ENCODE measurements at places on chromosomes 12 and 14.

DNA sequence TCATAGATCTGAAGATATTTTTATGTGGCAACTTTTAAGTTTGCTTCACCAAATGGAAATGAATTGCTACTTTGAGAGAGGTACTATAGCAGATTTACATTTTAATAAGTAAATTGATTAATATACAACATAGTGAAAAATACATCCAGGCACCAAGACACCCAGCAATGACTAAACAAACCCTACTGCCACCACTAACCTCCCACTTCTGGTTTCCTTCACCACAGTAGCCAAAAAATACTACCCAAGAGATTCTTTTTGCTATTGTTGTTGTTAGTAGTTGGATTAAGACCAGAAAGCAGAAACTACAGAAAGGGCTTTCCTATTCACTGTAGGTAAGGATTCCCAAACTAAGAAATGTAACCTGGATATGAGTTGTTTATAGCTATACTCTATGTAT is 54.1 kb downstream of the COCH start:
- DNase-seq: no peak

DNA sequence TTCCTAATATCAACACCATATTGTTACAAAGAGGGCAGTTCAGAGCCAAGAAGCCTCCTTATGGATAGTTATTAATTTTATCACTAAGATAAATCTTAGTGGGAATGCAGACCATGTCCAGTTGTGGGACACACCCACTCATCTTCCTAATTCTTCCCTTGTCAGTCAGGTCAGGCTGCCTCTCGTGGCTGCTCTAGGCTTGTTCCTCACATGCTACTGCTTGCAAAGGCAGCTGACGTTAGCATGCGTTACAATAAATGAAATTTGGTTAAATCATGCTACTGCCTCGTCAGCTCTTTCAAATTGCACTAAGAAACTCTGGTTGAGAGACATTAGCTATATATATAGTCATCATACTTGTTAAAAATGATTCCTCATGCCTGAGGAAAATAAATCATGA is 108.4 kb downstream of the CAND1 start:
- DNase-seq: no peak

GRCh38 chr12:90085494-90086274 is 377.0 kb upstream of the ATP2B1 start:
- no peak for DNase-seq

GRCh38 chr12:17342381-17342961 is 736.5 kb upstream of the LMO3 start:
- no peak for DNase-seq

DNA sequence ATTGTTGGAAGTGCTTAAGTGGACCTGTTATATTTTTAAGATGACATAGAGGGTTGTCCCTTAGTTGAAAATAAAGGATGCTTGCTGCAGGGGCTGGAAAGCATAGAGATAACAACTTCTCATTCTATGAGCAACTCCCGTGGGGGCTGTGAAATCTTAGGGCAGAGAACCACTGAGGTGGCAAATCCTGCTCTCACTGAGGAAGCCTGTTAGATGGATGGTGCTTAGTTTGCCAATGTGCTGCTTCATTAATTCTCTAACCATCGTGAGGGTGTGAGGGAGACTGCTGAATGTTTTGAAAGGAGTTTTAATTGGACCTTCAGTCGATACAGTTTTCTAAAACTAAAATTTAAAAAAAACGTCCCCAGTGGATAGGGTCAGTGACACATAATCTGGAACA is 46.5 kb downstream of the PTPRO start:
- DNase-seq: no peak

DNA sequence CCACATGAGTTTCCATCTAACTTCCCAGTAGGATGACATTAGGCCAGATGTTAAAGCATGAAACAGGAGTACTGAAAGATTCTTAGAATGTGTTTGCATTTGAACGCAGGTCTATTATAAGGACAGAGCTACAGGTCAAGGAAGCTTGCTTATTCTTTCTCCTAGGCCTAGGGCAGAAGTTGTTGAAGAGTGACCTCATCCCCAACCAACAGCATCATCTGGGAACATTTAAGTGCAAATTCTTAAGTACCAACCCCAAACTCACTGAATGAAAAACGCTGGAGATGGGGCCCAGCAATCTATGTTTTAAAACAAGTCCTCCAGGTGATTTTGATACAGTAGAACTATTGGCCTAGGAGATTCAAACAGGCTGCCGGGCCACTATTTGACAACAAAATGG is 52.4 kb downstream of the PAPLN start:
- DNase-seq: no peak

DNA sequence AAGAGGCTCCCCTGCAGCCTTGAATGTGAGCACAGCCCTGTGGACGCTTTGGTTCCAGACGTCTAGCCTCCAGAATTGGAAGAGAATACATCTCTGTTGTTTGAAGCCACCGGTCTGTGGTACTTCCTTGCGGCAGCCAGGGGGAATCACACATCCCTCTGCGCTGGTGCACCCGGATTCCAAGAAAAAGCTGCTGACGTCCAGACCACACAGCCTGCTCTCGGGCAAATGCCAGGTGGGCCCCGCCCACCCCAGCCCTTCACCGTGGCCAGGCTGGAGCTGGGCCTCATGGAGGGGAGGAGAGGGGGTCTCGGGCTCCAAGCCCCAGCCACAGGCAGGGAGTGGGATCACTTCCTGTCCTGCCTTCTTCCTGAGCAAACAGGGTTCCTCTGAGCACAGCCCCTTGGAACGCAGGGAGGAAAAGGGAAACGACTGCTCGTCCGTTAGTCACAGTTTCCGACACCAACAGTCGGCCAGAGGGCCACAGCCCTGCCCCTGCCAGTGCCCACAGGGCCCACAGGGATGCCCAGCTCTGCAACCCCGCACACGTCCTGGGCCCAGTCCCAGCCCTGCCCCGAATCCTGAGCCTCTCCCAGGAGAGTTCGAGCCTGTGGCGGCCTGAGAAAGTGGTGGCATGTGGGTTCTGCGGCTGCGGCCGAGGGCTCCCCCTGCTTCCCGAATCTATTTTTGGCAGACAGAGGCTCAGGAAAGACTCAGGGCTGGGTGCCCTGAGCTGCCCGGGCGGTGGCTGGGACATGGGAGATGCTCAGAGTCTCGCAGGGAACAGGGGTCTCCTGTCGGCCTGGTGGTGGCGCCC is 85.3 kb downstream of the RFLNA start:
- no peak for DNase-seq

DNA sequence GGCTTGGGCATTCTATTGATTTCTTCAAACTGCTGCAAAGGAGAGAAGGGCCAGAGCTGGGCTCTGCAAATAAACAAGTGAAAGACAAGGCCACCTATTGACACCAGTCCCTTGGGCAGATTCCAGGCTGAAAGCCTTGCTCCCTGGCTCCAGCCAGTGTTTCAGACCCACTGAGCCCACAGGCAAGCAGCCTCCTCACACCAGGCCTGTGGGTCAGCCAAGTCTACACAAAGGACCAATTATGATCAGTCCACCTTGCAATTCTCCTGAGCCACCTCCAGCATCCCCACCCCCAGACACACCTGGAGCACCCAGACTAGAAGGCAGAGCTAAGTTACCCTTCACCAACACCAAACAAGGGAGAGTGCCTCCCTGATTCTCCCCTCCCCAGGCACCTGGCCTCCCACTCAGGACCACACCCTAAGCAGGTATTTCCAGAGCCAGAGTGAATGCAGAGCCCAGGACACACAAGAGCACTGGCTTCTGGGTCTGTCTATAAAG is 13.8 kb downstream of the ACTN1 start:
- DNase-seq: no peak

DNA sequence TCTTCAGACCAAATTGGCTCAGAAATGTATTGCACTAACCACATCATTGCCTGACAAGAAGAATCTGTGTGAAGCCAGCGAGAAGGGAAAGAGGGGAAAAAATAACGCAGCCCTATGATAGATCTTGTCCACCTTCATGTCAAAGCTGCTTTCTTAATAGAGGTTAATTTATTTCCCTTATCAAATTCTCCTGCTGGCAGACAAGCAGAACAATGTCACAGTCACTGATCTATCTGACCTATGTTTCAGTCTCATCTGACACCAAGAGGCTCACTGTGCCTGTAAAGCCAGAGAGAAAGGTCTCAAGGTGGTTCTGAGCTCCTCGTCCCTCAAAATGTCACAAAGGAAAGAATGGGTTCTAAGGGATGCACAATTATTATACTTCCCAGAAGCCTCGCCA is 190.2 kb upstream of the NOS1 start:
- DNase-seq: no peak

DNA sequence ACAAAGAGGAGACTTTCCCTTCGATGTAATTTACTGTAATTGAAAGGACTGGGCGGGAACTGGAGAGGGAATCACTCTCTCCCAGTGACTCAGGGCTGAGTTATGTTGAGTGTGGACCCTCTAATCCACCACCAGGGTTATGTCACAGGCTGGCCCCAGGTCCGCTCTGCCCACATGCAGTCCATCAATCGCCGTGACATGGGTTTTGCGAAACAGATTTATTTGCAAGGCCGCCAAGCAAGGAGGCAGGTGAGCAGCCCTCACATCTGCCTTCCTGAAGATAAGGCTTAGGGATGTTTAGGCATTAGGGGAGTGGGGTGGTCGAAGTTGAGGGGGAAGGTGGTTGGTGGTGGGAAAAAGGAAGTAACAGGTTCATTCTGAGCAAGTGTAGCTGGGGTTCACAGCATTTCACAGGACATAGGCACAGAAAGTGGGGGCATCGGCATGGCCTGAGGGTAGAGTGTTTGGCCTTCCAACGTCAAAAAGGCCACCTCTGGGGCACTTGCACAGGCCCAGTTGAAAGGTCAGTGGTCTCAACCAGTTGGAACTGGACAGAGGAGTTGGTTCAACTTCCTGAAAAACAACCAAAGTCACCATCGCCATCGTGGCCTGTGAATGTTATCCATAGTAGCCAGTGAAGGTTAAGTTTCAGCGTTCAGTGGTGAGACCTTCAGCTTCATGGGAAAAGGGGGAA is 66.9 kb downstream of the DNAH10 start:
- DNase-seq: no peak

- DNase-seq: no peak
Measured at GRCh38 chr12:71392521-71393145, 47.0 kb upstream of the LGR5 start.

- no peak for DNase-seq
Measured at GRCh38 chr14:99041820-99042174, 230.2 kb downstream of the BCL11B start.

- DNase-seq: no peak
Measured at GRCh38 chr12:77273898-77274297, 208.5 kb upstream of the E2F7 start.

- DNase-seq: no peak
Measured at GRCh38 chr14:97706819-97707218, 909.6 kb downstream of the VRK1 start.

DNA sequence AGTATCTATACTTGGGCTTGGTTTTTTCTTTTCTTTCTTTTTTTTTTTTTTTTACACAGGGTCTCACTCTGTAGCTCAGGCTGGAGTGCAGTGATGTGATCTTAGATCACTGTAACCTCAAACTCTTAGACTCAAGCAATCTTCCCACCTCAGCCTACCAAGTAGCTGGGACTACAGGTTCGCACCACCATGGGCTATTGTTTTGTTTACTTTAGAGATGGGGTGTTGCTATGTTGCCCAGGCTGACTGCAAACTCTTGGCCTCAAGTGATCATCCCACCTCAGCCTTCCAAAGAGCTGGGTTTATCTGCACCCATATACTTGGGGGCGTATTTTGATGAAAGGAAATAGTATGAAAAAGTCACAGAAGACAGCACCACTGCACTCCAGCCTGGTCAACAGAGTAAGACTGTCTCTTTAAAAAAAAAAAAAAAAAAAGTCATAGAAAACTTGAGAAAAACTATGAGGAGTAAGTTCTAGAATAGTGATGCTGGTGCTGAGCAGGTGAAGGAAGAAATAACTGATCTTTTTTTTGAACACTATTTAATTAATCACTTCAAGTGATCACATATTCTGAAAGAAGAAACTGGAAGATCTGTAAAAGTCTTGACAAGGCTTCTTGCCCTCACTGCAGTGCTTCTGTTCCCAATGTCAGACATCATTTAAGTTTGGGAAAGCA is 53.8 kb upstream of the NPFF start:
- DNase-seq: no peak

DNA sequence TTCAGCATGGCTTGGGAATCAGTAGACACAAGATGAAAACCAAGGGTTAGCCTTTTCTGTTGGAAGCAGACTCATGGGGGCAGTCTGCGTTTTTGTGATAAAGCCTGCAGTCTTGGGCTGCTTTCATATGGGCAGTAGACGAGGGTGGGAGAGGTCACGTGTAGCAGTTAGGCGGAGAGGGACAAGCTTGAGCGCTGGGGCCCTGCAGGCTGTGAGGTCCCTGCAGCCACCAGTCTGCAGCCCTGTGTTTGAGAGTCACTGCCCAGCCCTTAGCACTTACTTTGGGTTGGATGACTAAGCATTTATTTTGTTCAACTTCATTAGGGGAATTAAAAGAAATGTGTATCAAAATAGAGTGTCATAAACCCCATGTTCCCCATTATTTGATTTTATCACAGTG is 37.2 kb downstream of the EP400 start:
- DNase-seq: no peak

- DNase-seq: no peak
Measured at GRCh38 chr12:53591301-53592206, 34.6 kb downstream of the ATF7 start.

GRCh38 chr12:127896661-127897060 is 370.3 kb upstream of the TMEM132C start:
- no peak for DNase-seq

GRCh38 chr12:97503073-97503855 is 40.7 kb downstream of the RMST start:
- DNase-seq: no peak

DNA sequence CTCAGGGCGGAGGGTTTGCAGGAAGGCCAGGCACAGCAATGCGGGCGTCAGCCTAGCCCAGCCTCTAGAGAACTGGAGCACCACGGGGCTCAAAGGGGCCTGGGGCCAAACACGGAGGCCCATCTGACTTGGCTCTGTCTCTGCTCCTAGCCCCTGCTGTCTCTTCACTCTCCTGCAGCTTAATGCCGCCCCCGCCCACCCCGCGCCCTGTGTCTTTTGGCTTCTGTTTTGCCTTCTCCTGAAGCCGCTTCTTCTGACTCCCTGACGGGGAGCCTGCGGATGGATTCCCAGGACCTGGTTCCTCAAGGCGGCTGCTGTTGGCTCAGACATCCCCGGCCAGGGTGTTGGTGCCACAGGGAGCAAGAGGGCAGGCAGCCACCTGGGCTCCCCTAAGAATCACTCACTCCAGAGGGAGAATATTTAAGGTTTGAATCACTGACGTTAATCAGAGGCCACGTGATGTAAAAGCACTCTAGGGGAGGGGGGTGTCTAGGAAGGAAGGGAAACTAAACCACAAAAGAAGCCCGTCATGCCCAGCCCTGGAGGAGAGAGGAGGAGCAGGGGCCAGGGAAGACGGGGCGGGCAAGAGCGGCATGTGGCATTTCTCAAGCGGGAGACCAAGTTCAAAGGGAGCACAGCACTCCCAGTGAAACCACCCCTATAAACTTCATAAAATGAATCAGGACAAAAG is 36.9 kb upstream of the PRMT8 start:
- no peak for DNase-seq

GRCh38 chr12:12734054-12734453 is 16.9 kb downstream of the CDKN1B start:
- no peak for DNase-seq

DNA sequence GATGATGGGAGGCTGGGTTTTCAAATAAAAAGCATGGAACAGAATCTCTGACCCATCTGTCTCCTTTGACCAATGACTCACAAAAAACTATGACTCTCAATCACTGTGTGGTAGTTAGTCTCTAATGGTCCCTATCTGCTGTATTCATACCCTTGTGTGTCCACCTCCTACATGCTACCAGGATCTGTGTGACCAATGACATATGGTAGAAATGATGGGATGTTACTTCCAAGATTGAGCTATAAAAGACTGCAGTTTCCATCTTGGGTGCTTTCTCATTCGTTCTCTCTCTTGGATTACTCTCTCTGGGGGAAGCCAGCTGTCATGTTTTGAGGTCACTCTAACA is 144.7 kb upstream of the BTG1 start:
- no peak for DNase-seq

Data from cortex of kidney (tissue), 1 donor.